Stimulated activated CD4-positive, alpha-beta T cell treated with anti-CD3 and anti-CD28 coated beads, Interleukin-15, amount 100 ng/mL, for 1 hour (primary cell): ENCODE measurements at places on chromosomes 4 and X.

- no peak for DNase-seq
These were observed 592.0 kb downstream of the IQCM start for GRCh38 chr4:149223659-149224058.

DNA sequence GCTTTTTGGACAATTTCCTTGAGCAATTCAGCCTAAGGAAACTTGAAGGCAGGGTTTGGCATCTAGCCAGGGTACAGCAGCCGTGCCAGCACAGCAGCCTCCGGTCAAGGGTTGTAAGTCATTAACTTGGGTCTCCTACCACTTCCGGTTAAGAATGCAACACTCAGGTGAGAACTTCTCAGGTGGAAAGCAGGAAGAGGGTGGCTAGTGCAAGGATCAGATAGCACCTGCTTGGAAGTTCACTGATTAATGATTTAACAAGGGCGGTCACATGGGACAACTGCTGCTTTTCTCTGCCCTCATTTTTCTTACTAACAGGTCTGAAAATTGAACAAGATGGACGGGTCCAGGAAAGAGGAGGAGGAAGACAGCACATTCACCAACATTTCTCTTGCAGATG lies 30.1 kb upstream of the SCOC start:
- DNase-seq, result no peak

DNA sequence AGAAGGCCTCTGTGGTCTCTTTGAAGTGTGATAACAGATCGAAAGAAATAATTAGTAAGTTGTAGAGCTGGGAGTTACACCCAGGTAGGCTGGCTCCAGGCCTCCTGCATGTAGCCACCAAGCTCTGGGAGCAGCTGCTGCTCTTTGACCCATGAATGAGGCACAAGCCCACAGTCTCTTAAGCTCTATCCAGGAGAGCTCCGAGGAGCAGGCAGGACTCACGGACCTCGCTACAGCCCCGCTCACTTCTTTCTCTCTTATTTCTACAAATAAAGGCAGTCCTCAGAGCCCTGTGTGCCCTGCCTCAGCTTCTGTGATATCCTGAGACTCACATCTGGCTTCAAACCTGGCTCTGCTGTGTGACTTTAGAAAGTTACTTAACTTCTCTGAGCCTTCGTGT lies 86.9 kb downstream of the EVC start:
- DNase-seq, result no peak

DNA sequence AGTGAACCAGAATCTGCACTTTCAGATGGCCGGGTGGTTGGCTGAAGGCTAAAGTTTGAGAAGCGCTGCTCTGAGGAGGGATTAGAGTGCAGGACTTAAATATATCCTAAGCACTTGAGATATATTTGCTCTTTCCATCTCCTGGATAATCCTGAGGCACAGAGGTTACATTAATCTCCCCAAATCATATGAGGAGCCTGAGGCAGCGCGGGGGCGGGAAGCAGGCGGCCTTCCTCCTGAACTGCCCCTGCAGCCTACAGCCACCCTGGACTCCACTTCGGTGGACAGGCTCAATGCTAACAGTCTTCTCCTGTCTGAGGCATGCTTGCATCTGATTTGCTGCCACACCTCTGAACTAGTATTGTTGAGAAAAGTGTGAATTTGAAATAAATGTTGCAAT lies 72.5 kb downstream of the AFAP1 start:
- DNase-seq, result no peak

DNA sequence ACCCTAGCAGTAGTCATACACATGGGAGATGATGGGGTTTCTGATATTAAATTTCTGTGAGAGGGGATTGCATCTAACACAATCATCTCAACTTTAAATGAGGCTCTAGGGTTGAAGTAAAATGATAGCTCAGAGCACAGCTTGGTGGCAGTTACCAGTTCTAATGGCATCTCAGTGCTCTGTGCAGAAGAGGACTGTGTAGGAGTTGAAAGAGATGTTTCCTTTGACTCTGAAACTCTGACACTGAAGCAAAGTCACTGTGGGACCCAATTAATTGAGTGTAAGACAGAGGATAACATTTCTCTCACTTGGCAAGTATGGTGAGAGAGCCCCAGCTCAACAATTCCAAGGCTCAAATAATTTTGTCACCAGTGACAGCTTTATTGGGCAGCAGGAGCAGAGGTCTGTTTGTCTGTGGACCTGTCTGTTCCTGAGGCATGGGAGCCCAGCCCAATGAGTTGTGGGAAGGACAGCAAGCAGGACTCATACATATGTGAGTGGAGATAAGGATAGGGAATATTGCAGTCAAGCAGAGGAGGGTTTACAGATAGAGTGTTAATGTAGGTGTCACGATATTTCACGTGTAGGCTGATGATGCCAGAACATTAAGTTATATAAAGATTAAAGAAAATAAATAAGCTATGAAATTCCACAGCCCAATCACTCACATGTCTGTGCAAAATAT lies 76.7 kb upstream of the NAF1 start:
- no peak for DNase-seq

GRCh38 chr4:184722798-184723197 lies 11.1 kb downstream of the CENPU start:
- DNase-seq, result no peak

- DNase-seq, result no peak
These were observed 126.9 kb upstream of the BCOR start for GRCh38 chrX:40224658-40225057.

DNA sequence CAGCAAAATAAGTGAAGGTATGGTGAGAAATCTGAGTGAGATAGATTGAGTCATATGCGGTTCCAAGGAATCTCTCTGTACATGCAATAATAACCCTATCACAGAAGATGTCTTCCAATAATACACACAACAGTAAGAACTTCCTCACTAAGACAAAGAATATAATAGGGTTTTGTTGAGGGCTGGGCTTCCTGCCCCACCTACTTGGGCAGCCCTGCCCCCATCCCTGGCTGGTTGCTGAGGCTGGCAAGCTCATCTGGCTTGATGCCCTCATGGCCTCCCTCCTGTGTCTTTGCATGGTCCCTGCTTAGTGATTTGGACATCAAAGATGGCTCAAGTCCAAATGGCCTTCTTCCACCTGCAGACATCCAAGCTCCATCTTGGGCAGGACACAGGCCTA lies 2.7 kb downstream of the GEMIN8 start:
- no peak for DNase-seq

DNA sequence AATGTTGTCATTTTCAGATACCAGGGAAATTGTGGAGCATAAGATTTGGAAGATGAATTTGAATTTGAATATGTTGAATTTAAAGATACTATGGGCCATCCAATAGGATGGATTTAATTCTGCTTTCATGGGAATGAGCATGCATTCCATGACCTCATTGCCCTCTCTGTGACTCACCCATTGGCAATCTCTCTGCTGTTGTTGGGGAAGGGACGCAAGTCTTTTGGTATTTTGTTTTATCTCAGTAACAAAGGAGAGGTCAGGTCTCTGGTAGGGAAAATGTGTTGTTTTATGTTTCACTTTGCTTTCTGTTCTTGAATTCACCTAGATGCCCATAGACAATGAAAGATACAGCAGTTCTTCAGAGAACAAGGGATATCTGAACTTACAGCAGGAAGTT lies 42.1 kb upstream of the MAGEA4 start:
- no peak for DNase-seq

- no peak for DNase-seq
These were observed 15.1 kb downstream of the LAMP2 start for GRCh38 chrX:120453985-120454384.

- no peak for DNase-seq
These were observed 113.5 kb upstream of the TMEM164 start for GRCh38 chrX:109889289-109890006.

- no peak for DNase-seq
These were observed 246.3 kb upstream of the TAPT1 start for GRCh38 chr4:16472537-16472936.

DNA sequence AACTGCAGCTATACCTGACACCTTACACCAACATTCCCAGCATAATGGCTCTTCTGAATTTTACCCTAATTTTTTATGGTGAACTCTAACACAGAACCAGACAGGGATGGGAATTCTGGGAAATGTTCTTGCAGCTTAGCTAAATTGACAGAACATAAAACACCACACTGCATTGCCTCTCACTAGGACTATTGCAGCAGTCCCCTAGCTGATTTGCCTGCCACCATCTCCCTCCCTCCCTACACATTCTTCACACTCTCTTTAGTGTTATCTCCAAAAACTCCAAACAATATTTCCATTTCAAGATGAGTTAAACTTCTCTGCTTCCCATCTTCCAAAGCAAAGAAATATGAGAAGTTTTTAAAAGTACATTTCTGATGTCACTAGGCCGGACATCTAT lies 733.9 kb upstream of the INTU start:
- DNase-seq, result no peak

- no peak for DNase-seq
These were observed 69.8 kb downstream of the MTNR1A start for GRCh38 chr4:186485561-186486062.

- no peak for DNase-seq
These were observed 52.0 kb upstream of the ACSL4 start for GRCh38 chrX:109785053-109785452.

GRCh38 chr4:78556665-78557064 lies 5.1 kb downstream of the ANXA3 start:
- DNase-seq, result no peak

DNA sequence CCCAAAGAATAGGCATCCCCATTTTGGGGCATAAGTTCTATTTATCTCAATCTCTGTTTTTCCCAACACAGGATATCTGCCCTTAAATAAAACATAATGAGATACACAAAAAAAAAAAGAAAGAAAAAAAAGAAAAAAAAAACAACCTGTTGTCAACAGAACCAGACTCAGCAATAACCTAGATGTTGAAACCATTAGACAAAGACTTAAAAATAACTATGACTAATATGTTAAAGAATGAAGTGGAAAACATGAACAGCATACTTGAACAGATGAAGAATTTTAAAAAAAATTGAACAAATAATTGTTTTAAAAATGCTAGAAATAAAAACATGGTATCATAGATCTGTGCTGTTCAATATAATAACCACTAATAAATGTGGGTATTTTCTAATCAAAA lies 93.4 kb upstream of the RXFP1 start:
- no peak for DNase-seq

DNA sequence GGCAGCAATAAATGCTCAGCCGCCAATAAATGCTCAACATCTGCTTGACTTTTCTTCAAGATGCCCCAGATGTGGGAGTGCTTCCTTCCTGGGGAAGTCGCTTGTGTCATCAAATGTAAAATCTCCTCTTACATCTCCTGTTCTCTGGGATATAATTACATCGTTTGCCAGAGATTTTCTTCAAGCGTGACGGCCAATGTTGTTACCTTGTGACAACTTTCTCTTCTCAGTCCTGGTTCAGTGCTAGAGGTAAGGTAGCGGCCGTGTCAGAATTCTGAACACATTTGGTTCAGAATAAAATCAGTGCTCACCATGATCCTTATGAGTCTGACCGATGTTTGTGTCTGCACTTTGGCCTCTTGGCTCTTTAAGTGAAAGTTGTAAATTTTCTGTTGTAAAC lies 102.5 kb downstream of the ASMT start:
- DNase-seq, result no peak

- no peak for DNase-seq
These were observed 1314.7 kb downstream of the FSTL5 start for GRCh38 chr4:160848901-160849760.

- DNase-seq, result no peak
These were observed 79.6 kb upstream of the NPNT start for GRCh38 chr4:105815701-105816100.

GRCh38 chrX:67544281-67545035 lies 637 bp downstream of the AR start:
- no peak for DNase-seq

- no peak for DNase-seq
These were observed 45.4 kb downstream of the FGFRL1 start for GRCh38 chr4:1056671-1057402.

- no peak for DNase-seq
These were observed 188.0 kb downstream of the STIM2 start for GRCh38 chr4:27048429-27049238.
